ENCODE measurements at places on chromosomes 16 and 17. TPM values are rescaled to one million over a fixed set of nuclear protein-coding genes. Genes with fewer than 3 reads are reported as not detected.

DNA sequence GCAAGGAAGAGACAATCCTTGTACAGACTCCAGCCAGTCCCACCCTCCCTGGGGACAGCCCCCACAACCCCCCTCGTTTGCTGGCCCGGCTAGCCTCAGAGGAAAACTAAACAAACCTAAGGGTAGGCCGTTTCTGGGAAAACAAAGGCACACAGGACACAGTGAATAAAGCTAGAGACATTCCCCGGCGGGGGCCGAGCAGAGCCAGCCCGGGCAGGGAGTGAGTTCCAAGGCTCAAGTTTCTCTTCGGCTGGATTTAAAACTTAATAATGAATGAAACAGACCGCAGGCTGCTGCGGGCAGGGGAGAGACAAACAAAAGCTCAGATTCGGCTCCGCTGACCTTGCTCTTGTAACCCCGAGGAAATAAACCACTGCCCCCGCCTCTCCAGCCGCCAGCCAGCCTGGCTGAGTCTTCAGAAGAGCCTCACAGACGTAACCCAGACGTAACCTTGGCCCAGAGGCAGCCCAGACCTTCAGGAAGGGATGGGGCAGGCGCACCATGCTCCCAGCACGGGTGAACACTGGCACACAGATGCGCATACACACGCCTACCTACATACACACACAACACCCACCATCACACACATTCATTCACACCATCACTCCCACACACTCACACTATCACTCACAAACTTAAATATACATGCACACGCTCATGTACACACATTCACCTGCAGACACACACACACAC lies 216.0 kb downstream of the ZNF423 start:
- no peak for DNase-seq

COPZ2 gene
- 8.3 TPM for total RNA-seq

- DNase-seq, result no peak
These were observed 8.4 kb downstream of the CLUH start for GRCh38 chr17:2703181-2703580.

TSNAXIP1 gene
- total RNA-seq, result 1.5 TPM

GRCh38 chr17:47929218-47930000 lies 12.0 kb upstream of the PNPO start:
- no peak for DNase-seq

- no peak for DNase-seq
These were observed 5.6 kb upstream of the CXCL16 start for GRCh38 chr17:4744999-4745969.

Data from CD8-positive, alpha-beta memory T cell (primary cell).